ENCODE measurements at places on chromosomes 1 and 21. TPM values are rescaled to one million over a fixed set of nuclear protein-coding genes. Genes with fewer than 3 reads are reported as not detected.

- no peak for DNase-seq
These were observed 39.7 kb downstream of the EDN2 start for GRCh38 chr1:41444785-41445184.

DNA sequence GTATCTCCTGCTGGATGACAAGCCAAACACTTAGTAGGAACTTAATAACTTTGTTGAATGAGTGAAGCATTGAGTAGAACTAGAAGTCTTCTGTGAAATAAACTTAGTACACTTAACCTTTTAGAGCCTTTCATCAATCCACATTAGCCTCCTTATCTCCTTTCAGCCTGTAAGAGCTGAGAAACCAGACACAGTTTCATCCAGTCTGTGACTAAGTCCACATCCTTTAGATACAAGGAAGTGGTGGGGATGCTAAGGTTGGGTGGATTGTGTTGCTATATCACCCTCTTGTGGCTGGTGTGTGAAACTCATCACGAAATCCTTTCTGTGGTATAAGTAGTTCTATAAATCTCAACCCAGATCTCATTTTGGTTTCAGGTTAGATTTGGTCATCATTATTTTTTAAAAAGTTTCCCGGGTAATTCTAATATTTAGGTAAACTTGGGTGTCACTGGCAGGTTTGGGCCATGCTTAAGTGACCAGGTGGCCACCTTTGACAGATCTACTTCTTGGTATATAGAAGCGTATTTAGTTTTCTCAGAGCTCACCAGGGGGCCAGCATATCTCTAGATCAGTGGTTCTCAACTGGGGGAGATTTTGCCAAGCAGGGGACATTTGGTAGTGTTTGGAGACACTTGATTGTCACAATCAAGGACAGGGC is 27.8 kb upstream of the CD84 start:
- peak; percentile 80 for DNase-seq

Gene DMAP1
- total RNA-seq: 24.6 TPM

- DNase-seq: no peak
These were observed 12.7 kb downstream of the CD58 start for GRCh38 chr1:116558140-116558549.

Gene HAPLN2
- total RNA-seq: not detected

Gene RSPH1
- not detected for total RNA-seq

DNA sequence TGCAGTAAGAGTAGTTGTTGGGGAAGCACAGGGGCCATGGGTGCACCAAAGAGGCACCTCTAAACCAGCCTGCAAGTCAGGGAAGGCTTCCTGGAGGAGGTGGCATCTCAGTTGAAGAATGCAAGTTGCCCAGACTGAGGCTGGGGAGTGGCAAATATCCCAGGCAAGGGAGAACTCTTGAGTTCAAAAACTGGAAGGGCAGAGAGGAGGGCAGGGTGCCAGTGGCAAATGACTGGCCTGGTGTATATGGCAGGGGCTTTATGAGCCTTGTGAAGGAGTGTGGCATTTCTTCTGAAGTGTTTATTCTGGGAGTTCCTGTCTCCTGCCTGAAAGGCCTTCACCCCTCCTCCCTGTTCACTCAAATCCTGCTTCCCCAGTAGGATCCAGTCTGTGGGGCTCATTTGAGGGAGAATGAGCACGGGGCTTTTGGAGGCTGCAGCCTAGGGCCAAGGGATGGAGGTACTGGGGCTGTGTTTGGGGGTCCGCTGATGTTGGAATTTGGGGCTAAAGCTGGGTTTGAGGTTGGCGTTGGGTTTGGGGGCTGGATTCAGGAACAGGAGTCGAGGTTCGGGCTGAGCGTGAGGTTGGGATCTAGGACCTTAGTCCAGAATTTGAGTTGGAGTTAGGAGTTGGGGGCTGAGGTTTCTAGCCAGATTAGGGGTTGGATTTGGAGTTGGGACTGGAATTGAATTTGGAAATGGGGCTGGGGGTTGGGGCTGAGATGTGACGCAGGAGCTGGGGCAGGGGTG is at the start of gene TMEM125:
TSS of gene TMEM125 (plus strand) at position 357 of the 749 bp plus-strand sequence. CDS start 2,740 bp downstream, outside the sequence.
- no peak for DNase-seq

DNA sequence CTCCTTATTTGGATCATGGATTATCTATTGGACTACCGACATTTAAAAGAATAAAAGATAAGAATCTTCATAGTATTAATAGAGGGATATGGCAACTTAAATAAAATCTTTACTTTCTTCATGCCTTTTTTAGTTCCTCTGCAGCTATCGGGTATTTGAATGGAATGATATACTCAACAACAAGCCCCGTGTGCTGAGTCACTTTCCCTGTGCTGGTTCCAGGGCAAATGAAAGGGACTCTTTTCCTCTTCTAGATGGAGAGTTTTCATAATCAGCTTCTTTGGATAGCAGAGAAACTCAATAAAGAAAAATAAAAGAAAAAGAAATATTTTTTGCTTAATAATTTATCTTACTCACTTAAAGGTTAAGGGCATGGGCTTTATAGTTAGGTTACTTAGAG is 213.7 kb downstream of the LRRC40 start:
- DNase-seq: peak; percentile 15

Gene LHX8
- total RNA-seq: not detected

Gene BRINP3
- not detected for total RNA-seq

DNA sequence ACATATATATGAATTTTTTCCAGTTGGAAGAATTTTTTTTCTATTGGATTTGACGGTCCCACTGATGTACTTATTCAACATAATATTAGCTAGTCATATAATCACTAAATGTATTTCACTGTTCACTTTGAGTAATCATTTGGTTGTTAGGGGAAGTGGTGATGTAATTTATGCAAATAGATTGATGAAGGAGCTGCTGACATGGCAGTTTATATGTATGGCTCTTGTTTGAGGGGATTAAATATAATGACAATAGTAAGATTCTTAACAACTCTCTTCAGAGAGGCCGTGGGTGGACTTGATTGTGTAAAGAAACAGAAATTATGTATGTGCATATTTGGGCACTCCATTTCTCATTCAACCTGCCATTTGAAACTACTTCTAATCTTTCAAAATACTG is 653.6 kb upstream of the ADGRL4 start:
- no peak for DNase-seq

GRCh38 chr1:22117238-22117637 is 25.7 kb downstream of the WNT4 start:
- DNase-seq: no peak

Gene HTR1D
- 0.16 TPM for total RNA-seq

DNA sequence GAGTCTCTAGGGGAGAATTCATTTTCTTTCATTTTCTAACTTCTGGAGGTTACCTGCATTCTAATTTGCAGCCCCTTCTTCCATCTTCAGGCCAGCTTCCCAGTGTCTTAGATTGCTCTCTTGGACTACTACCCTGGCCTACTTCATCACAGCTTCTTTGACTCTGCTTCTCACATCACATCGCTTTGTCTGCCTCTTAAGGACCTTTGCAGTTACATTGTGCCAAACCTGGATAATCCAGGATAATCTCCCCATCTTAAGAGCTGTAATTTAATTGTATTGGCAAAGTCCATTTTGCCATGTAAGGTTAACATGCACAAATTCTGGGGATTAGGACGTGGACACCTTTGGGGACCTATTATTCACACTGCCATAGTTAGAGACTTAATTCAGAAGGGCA is 18.4 kb downstream of the RNF2 start:
- DNase-seq: no peak

DNA sequence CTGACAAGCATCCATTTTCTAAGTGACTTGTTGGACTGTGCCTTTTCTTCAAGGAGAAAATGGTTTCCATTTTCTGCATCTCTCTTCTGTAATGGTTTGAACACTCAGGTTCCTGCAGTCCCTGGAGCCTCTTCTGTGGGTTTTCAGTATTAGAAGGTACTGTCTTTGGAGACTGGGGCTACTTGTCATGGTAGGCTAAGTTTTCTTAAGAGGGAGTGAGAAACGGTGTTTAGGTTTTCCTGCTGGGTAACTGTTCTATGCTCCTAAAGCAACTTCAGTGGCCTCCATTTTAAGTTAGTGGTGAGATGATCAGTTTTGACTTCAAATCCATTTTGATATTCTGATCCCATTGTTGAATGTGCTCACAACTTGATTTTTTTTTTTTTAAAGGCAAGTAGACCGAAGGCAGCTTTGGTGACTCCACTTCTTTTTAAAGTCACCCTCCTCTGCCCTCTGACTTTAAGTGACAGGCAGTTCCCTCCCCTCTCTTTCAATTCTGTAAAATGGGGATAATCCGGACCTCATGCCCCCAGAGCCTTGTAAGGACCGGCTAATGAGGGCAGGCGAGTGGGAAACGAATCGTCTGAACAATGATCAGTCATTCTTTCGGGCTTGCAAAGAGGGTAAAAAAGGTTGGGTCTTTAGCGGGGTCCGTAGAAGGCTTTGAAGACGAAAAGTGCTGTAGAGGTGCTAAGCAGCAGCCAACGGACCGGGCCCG is 1.0 kb upstream of the ARID1A start:
- DNase-seq: no peak

DNA sequence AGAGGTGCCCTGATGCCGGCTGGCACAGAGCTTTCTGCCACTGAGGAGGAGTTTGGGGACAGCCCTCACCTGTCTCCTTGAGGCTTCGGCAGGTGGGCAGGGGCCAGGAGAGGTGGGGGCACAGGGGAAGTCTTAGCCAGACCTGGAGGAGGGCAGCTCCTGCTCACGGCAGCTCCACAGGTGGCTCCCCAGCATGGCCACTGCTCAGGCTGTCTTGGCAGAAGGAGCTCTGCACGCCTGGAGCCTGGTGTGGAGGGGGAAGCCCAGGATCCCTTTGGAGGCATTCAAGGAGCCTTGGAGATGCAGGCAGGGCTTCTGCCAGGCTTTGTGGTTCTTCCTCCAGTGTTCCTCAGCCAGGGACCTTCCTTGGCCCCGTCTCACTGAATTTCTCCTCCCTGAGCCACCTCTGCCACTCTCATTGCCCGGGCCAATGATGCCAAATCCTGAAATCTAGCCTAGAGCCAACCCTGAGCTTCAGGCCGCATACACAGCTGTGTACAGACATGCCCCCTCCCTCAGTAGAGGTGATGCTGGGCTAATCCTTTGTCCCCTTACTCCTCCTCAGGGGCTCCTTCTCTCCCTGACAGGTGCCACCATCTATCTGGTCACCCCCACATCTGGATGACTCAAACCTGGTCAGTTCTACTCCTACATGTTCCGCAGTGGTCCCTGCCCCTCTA is 251.8 kb upstream of the VAMP3 start:
- DNase-seq: no peak

DNA sequence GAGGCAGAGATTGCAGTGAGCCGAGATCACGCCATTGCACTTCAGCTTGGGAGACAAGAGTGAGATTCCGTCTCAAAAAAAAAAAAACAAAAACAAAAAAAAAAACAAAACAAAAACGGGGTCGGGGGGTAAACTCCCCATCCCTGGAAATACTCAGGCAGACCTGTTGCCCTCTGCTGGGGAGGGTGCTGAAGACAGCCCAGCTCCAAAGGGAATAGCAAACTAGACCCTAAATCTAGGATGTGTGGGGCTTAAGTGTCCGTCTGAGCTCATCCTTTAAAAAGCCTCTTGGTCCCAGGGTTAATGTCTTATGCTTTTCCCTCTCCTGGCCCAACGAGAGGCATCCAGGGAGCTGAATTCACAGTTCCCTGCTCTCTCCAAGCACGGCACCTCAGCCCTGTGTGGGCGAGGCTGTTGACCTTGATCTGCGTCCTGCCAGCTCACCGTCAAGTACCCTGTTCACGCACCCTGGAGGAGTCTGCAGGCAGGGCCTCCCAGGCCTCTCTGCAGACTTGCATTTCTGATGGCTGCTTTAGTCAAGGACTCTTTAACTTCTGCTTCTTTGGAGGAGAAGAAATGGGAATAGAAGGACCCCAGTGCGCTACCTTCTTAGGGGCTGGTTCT is 22.3 kb downstream of the KCND3 start:
- no peak for DNase-seq

- no peak for DNase-seq
These were observed 5.2 kb upstream of the ABCB10 start for GRCh38 chr1:229563701-229564100.

Gene RGS1
- total RNA-seq: not detected

Gene CRB1
- not detected for total RNA-seq

- no peak for DNase-seq
These were observed 5.0 kb upstream of the CLCA4 start for GRCh38 chr1:86541859-86542258.

DNA sequence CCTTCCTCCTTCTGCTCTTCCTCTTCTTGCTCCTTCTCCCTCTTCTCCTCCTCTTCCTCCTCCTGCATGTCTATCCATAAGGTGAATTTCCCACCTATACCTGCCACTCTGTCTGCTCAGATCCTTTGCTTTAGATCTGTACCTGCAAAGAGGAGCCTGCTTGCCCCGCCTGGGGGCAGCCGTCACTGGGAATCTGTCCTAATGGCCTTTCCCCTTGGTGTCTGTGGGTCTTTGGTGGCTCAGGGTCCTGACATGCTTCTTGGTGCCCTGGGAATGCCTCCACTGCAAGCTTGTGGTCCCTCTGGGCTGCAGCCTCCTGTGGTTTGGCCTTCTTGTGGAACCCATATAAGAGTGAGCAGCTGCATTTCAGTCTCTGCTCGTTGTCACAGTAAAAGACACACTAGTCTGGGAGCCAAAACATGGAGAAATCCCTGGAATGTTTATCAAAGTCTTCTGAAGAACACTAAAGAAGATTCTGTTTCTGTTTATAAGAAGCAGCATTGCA is 79.5 kb upstream of the CSF3R start:
- no peak for DNase-seq

GRCh38 chr1:81978945-81979344 is 178.2 kb downstream of the ADGRL2 start:
- no peak for DNase-seq

GRCh38 chr21:26501495-26502021 is 71.5 kb downstream of the CYYR1 start:
- no peak for DNase-seq

DNA sequence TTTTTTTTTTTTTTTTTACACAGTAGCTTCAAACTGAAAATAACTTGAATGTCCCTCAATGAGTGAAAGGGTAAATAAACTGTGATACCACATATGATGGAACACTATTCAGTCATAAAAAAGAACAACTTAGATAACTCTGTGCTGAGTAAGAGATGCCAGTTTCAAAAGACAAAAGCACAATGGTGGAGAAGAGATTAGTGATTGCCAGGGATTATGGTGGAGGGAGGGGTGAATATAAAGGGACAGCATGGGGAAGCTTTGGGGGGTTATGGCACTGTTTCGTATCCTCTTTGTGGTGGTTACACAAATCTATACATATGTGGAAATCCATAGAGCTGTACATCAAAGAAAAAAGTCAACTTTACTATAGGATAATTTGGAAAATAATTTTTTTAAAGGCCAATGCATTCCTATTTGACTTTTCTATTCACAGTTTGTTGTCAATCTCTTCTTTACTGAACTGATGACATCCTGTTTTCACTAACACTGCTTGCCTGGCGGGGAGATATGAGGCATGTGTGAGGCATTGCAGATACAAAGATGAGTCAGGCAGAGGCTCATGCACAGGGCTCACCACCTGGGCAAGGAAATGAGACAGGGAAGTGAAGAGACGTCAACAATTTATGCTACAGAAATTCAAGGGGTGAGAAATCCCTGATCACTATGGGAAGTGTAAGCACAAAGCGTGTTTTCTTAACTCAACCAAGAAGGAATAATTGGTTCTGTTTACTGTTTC is 302.7 kb downstream of the DUSP10 start:
- peak; percentile 90 for DNase-seq

- DNase-seq: no peak
These were observed 47.8 kb upstream of the ZP4 start for GRCh38 chr1:237938553-237938952.

GRCh38 chr1:247337961-247338360 is 6.3 kb upstream of the ZNF496 start:
- DNase-seq: no peak

- DNase-seq: no peak
These were observed 10.7 kb downstream of the HSD11B1 start for GRCh38 chr1:209715314-209715713.
